Tibial nerve (tissue), 4 donors: ENCODE measurements at places on chromosomes 16 and 17. TPM values are rescaled to one million over a fixed set of nuclear protein-coding genes. Genes with fewer than 3 reads are reported as not detected.

DNA sequence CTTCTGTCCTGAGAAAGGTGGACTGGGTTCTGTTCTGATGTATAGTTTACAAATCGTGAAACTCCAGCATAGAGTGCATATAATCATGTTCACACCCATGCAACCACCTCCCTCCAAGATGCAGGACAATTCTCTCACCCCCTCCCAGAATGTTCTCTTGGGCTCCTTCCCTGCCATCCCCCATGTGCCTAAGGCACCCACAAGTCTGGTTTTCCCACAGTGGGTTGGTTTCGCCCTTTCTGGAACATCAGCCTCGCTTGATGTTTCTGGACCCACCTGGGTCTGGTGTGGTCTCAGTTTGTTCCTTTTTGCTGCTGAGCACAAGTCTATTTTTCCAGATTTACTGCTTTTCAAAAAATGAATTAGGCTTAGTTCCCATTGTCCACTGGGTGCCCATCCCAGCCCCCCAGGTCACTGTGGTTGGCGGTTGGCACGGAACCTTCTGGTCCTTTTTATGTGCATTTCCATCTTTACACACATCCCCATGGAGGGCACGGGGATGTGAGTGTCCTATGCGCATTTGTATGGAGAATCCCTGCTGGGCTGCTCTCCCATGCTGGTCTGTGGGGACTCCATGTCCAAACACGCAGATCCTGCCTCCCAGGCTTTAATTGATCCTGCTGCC is 19.0 kb downstream of the MAP2K3 start:
- no peaks in the 10 kb centered on the region for H3K4me1 ChIP-seq
- H3K36me3 ChIP-seq: peaks cover 26% of the 10 kb centered on the region
- H3K27me3 ChIP-seq: no peaks in the 10 kb centered on the region
- DNase-seq: no peak

- H3K4me1 ChIP-seq: no peaks in the 10 kb centered on the region
- no peak overlapping the region for H3K27ac ChIP-seq
- no peak overlapping the region for H3K4me3 ChIP-seq
- no peaks in the 10 kb centered on the region for H3K27me3 ChIP-seq
Observed at GRCh38 chr17:64115822-64116534, 14.0 kb downstream of the ERN1 start.

- H3K36me3 ChIP-seq: peaks cover 99% of the 10 kb centered on the region
- peak overlapping the region; percentile 22 for H3K27ac ChIP-seq
- DNase-seq: no peak
- H3K27me3 ChIP-seq: no peaks in the 10 kb centered on the region
- H3K4me1 ChIP-seq: no peaks in the 10 kb centered on the region
Observed at GRCh38 chr17:4175921-4176807, 33.2 kb downstream of the CYB5D2 start.

GRCh38 chr16:87815567-87815966 is 49.8 kb upstream of the KLHDC4 start:
- H3K36me3 ChIP-seq: no peaks in the 10 kb centered on the region
- H3K4me1 ChIP-seq: no peaks in the 10 kb centered on the region
- no peak overlapping the region for H3K4me3 ChIP-seq
- no peaks in the 10 kb centered on the region for H3K27me3 ChIP-seq
- H3K27ac ChIP-seq: no peak overlapping the region
- no peak for DNase-seq

DNA sequence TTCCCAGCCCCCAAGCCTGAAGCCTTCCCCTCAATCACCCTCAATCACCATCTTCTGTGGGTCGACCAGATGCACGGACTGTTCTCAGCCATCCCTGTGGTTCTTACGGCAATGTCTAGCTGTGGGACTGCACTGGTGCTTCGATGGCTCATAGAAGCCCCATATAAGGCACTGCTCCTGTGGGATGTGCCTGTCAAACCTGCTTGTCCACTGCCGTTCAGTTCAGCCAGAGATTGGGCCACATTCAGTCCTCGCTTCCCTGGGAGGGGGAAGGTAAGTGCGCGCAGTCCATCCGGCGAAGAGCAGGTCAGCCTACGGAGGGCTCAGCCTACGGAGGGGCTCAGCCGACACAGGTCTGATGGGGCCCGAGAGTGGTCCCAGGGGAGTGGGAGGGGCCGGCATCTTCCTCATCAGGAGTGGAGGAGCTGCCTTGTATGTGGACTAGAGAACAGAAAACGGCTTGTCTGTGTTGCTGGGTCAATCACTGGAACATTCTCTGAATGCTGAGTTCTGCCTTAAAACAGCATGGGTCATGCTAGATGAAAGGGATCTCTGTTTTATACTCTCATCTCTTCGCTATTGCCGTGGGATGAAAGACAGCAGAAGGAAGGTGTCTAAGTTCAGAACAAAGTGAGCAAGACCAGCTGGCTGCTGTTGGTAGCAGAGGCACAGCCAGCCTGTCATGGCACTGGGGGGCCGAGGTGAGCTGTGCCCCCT is at the start of gene CARD14:
Gene CARD14, plus strand, starts transcription at position 247 of the 717 bp plus-strand sequence. CDS start 11,409 bp downstream, outside the sequence.
- peaks cover 5% of the 10 kb centered on the region for H3K4me1 ChIP-seq
- no peak within 1 kb of the TSS for H3K27ac ChIP-seq
- no peaks in the 10 kb centered on the region for H3K36me3 ChIP-seq

GRCh38 chr16:49026566-49027181 is 255.0 kb downstream of the CBLN1 start:
- H3K4me3 ChIP-seq: no peak overlapping the region
- H3K36me3 ChIP-seq: no peaks in the 10 kb centered on the region
- H3K27ac ChIP-seq: no peak overlapping the region
- no peaks in the 10 kb centered on the region for H3K27me3 ChIP-seq

CDH5 gene
- 57.0 TPM for total RNA-seq

CWC25 gene
- total RNA-seq: 27.6 TPM

TGFB1I1 gene
- total RNA-seq: 68.7 TPM
